Activated T-cell treated with anti-CD3 and anti-CD28 coated beads, Interleukin-2, amount 50 U/mL, for 48 hours (primary cell): ENCODE measurements at places on chromosomes 13 and 19.

DNA sequence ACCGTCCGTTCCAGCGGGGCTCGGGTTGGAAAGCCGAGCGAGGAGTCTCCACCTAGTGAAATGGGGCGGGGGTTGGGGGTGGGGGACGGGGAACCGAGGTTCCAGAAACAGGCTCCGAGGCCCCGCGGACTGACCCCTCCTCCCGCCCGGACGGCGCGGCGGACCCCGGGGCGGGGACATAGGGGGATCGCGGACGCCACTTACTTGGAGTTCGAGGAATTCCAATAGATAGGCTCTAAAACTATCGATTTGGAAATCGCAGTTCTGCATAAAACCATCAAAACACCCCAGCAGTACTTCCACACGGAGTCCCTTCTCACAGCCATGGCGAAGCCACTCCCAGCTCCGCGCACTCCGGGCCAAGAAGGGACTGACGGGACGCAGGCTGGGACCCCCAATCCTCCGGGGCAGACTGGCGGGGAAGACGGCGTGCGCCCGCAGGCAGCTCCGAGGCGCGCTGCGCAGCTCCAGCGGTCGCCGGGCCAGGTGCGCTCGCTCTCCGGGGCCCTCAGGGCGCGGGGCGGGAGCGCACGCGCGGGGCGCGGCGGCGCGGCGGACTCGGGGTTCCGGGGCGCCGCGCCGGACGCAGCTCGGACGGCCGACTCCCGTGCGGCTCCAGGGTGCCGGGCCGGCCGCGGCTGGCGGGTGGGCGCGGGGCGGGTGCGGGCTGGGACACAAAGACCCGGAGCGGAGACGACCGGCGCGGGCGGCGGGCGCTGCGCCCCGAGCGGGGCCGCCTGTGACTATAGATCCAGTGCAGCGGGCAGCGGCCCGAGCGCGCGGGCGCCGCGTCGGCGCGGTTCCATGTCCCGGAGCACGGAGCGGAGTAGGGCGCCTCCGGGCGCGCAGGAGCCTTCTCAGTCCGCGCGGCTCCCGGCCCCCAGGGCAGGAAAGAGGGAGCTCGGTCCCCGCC, 567 bp downstream of the EFNB2 start:
- peak; percentile 35 for DNase-seq

GRCh38 chr19:52464798-52465470, 11.6 kb downstream of the ZNF578 start:
- DNase-seq = no peak

GRCh38 chr13:30802501-30802900, 67.2 kb downstream of the ALOX5AP start:
- no peak for DNase-seq

- no peak for DNase-seq
These were observed 3.5 kb downstream of the HS6ST3 start for GRCh38 chr13:96093296-96094006.

- DNase-seq = no peak
These were observed 1.8 kb downstream of the PVR start for GRCh38 chr19:44645407-44646048.
